ENCODE measurements at places on chromosomes 7 and 10.

GRCh38 chr7:20279979-20280378 lies 50.7 kb upstream of the ITGB8 start:
- no peak for DNase-seq

GRCh38 chr7:37247861-37248260 lies 200.8 kb downstream of the ELMO1 start:
- peak; percentile 82 for DNase-seq

- no peak for DNase-seq
Measured at GRCh38 chr7:158924956-158925355, 68.6 kb downstream of the DYNC2I1 start.

GRCh38 chr10:110746254-110746826 lies 102.2 kb downstream of the RBM20 start:
- DNase-seq, result peak; percentile 57

DNA sequence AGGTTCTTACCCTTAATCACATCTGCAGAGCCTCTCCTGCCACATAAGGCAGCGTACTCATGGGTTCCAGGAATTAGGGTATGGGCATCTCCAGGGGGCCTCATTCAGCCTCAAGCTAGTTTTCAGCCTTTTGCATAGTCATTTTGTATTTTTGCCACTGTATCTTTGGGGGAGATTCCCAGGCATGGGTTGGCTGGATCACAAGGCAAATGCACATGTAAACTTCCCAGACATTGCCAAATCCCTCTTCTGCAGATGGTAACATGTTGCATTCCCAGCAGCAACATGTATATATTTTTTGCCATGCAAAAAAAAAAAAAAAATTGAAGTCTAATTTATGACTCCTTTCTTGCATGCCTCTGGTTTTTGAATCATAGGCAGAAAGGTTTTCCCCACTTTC lies 595.4 kb upstream of the FOXK1 start:
- DNase-seq, result no peak

DNA sequence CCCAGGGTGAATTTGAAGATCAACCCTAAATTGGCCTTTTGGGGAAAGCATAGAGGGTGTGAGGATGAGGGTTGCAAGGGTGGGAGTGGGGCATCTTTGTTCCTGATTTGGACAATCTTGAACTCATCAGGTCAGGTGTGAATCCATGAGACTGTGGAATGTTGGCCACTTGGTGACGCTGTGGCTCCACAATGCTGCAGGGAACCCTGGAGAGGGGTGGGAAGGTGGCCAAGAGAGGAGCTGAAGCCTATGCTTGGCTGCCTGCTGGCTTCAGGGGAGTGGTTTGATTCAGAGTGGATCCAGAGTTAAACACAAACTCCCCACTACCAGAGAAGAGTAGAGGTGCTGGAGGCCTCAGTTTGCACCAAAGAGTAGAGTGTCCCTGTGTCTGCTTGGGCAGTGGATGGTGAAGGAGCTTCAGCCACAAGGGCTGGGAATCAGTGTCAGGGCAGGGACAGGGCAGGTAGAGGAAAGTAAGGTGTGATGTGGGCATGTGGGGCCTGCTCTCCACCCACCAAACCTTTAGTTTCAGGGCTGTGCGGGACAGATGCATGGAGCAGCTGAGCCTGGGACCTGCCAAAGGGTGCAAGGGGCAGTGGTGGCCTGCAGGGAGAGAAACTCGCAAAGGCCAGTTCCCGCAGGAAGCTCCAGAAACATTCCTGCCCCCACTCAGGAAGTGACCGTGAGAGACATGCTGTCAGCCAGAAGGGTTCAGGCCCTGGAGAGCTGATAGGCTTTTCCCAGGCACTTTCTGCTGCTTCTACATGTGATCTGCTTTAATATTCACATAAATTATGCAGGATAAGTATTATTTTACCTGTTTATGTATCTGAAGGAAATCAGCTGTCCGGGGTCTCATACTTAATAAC lies 81.0 kb upstream of the PRSS58 start:
- no peak for DNase-seq

DNA sequence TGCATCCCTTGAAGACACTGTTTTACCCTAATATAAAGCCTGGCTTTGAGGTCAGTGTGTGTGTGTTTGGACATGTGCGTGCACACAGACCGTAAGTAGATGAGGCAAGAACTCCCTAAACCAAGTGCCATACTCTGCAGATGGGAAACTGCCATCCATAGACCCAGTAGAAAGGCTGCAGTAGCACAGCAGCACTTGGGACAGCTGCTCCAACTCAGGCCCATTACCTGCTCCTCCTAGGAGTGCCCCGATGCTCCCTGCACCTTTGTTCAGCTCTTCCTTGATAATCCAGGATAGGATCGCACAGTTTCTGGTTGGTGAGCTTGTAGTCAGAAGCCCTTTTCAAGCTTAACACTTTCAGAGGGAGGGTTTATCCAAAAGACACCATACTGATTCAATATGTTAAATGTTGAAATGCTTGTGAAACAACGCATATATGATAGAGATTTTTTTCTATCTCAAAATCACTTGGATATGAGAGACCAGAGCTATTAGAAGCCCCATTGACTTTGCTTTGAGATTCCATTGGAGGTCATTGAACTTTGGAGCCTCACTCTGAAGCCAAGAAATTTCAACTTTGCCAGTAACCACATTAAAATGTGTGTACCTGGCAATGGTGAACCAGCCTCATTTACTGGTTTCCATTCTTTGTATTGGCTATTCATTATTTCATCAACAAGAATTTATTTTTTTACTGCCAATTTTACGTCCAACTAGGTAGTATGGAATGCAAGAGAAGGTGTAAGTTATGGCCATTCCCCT lies 757.0 kb upstream of the GALNT17 start:
- no peak for DNase-seq

GRCh38 chr7:17472518-17472917 lies 174.1 kb downstream of the AHR start:
- DNase-seq, result no peak

GRCh38 chr7:44678471-44679179 lies 70.0 kb upstream of the ZMIZ2 start:
- peak; percentile 78 for DNase-seq

GRCh38 chr7:11807000-11807399 lies 25.0 kb downstream of the THSD7A start:
- DNase-seq, result no peak

- no peak for DNase-seq
Measured at GRCh38 chr10:110679486-110680272, 35.5 kb downstream of the RBM20 start.

DNA sequence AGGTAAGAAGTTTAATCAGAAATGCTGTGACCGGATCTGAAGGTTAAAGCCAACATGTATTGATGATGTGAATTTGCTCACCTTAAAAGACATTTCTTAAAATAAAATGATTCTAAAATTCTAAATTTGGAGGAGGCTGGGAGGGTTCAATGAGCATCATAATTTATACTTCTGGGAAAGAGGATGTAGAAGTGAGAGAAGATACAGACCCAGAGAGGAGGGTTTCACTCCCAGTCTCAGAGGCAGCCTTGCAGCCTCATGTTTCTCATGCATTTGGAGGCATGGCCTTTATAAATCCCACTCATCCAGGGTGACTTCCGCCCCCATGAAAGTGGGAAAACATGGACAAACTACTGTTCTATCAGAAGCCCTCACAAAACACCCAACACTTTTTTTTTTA lies 305.6 kb upstream of the PITRM1 start:
- DNase-seq, result peak; percentile 25

DNA sequence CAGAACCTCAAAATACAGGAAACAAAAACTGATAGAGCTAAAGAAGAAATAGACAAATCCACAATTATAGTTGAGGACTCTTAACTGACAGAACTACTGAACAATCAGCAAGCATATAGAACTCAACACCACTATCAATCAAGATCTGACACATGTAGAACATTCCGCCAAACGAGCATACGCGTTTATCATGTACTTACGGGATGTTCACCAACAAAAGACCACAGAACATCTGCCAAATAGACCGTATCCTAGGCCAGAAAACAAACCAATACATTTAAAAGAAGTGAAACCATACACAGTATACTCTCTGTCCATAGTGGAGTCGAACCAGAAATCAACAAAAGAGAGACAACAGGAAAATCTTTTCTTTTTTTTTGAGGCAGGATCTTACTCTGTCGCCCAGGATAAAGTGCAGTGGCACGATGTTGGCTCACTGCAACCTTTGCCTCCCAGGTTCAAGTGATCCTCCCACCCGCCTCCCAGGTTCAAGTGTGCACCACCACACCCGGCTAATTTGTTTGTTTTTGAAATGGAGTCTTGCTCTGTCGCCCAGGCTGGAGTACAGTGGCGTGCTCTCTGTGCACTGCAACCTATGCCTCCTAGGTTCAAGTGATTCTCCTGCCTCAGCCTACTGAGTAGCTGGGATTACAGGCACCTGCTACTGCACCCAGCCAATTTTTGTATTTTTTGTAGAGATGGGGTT lies 5.1 kb downstream of the GNA12 start:
- no peak for DNase-seq

- DNase-seq, result no peak
Measured at GRCh38 chr10:113493882-113494301, 59.0 kb upstream of the HABP2 start.

DNA sequence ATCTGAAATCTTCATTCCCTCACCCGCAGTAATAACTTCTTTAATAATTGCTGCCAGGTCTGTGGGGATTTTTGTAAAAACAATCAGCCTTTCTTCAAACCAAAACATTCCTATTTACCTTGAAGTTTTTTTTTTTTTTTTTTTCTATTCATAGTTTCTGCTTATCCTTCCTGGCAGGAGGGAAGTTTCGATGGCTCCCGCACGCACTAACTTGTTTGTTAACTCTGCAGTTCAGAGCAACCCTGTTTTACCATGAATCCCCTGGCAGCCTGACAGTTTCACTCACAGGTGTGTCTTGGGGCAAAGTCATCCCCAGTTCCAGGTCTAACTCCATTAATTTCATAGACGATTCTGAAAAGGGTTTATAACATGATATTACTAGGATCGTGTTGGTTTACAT lies 149.3 kb downstream of the KLF6 start:
- no peak for DNase-seq

GRCh38 chr7:146146831-146147486 lies 30.4 kb downstream of the CNTNAP2 start:
- no peak for DNase-seq

GRCh38 chr10:47019155-47020145 lies 108.2 kb downstream of the PTPN20 start:
- no peak for DNase-seq

GRCh38 chr10:3067859-3068179 lies 471 bp downstream of the PFKP start:
- peak; percentile 24 for DNase-seq

- no peak for DNase-seq
Measured at GRCh38 chr7:158428837-158429753, 158.5 kb downstream of the PTPRN2 start.

- no peak for DNase-seq
Measured at GRCh38 chr7:138243430-138243829, 167.2 kb downstream of the AKR1D1 start.

GRCh38 chr7:151708610-151709009 lies 168.3 kb downstream of the PRKAG2 start:
- DNase-seq, result no peak

DNA sequence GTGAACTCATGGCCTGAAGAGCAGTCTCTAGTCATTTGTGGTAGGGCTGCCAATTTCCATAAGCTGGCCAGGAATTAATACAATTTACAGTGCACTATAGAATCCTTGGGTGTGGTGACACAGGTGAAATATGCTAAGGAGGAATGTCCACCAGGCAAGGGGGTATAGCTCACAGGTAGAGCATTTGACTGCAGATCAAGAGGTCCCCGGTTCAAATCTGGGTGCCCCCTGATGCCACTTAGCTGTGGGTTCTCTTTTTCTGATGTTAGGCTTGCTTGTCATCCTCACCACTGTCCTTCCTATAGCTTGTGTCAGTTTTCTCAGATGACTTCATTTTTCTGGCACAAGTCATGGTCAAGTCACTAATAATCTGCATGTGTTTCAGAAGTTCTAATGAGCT lies 108.7 kb downstream of the ZNF467 start:
- no peak for DNase-seq

GRCh38 chr10:107269626-107270025 lies 105.1 kb upstream of the SORCS1 start:
- no peak for DNase-seq

DNA sequence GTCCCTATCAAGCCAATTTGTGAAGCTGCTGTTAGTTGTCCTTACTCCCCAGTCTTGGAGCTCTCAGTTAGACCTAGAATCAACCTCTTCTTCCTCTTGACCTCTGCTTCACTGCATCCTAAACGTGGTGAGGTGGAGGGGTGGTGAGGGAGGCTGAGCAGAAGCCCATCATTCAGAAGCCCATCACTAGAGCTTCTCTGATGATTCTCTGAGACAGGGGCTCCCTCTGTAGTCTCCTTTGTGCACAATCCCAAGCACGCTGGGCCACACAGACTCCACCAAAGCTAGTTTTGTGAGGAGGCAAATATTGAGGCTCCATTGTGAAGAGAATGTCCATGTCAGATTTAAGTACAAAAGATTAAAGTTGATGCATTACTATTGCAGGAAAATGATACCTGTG lies 163.8 kb upstream of the PRSS1 start:
- DNase-seq, result no peak

DNA sequence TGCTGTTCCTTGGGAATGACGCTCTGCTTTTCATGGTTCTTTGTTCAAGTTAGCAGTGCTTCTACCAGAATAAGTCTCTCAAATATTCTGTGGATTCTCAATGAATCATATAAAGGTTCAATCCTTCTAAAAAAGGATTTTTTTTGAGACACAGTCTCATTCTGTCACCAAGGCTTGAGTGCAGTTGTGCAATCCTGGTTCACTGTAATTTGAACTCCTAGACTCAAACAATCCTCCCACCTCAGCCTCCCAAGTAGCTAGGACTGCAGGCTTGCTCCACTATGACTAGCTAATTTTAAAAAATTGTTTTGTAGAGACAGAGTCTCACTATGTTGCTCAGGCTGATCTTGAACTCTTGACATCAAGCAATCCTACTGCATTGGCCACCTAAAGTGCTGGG lies 64.9 kb upstream of the RELN start:
- DNase-seq, result no peak

DNA sequence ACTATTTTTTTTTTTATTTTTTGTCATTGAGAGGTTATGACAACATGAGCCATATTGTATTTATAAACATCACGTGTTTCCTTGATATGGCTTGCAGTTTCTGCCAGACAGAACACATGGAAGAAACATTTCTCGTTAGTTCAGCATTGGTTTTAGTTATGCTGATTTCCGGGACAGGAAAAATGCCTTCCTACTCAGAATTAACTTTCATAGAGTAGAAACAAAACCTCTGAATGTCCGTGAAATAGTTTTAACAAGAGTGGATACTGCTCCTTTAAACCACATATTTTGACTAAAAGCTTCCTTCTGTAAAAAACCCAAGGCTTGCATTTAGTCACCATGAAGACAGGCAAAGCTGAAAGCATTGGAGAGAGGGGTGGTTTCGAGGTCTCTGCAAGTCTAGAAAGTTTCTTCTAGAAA lies 240.4 kb downstream of the KIAA1217 start:
- DNase-seq, result no peak

DNA sequence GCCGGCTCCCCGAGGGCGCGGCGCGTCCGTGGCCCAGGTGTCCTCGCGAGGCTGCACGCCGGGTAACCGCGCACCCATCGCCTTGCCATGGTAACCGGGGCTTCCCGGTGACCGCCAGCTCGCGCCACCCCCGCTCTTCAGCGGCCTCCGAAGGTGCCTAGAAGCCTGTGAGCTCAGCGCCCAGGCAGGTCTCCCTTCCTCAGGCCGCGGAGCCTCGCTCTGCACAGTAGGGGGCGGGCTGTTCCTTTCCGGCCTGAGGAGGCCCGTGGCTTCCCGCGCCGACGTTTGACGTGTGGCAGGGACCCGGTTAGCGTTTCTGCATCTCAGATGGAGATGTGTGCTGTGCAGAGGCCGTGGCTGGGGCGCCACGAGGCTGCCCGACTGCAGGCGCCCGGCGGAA lies 117.1 kb downstream of the DYNC2I1 start:
- no peak for DNase-seq
